Esophagus muscularis mucosa (tissue), 4 donors: ENCODE measurements at places on chromosomes 4 and X. TPM values are rescaled to one million over a fixed set of nuclear protein-coding genes. Genes with fewer than 3 reads are reported as not detected.

The PPEF2 gene
- not detected for total RNA-seq

The CCKAR gene
- total RNA-seq: 1.3 TPM

The METTL14 gene
- 43.6 TPM for total RNA-seq

The SMPX gene
- 42.8 TPM for total RNA-seq

The ZFX gene
- total RNA-seq: 61.8 TPM

The CPE gene
- 104 TPM for total RNA-seq

The SOWAHD gene
- total RNA-seq: not detected

The DHRSX gene
- 20.9 TPM for total RNA-seq

The ABCE1 gene
- 44.4 TPM for total RNA-seq

The NWD2 gene
- total RNA-seq: 0.50 TPM

The MTTP gene
- total RNA-seq: 0.57 TPM

DNA sequence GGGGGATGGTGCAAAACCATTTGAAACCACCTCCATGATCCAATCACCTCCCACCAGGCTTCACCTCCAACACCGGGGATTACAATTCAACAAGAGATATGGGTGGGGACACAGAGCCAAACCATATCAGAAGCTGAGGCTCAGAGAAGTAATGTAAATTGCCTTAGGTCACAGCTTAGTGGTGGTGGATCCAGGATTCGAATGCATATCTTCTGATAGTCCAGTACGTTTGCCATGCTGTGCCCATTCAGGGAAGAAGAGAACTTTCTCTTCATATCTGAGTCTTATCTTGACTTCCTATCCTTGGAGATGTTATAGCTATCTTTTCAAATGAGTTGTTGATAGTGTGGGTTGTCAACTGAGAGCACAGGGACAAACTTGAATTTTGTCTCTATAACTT is 325.5 kb downstream of the ZIC3 start:
- DNase-seq: no peak

GRCh38 chr4:177441061-177441802 is 1.0 kb downstream of the AGA start:
- DNase-seq: no peak

DNA sequence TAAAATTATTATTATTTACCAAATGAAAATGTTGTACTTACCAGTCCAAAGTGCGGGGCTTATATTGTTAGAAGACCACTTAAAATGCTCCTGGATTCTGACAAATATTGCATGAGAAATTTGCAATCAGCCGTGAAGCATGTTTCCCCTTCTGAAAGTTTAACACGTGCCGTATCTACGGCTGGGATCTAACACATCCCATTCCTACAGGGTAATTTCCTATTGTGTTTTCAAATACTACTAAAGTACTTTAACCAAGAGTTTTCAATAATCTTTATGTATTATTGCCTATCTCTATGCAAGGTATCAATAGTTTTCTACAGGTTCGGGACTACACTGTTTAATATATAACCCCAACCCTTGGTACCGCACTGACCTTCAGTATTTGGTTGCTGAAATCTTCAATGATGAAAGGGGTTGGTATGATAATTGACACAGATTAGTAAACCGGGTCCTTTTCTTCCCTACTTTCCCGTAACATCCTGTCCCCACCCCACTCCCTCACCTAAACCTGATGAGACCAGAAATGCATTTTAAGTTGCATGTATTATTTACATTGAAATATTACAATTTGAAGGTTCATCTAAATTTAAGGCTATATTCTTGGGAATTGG is 795 bp upstream of the BRWD3 start:
- no peak for DNase-seq

DNA sequence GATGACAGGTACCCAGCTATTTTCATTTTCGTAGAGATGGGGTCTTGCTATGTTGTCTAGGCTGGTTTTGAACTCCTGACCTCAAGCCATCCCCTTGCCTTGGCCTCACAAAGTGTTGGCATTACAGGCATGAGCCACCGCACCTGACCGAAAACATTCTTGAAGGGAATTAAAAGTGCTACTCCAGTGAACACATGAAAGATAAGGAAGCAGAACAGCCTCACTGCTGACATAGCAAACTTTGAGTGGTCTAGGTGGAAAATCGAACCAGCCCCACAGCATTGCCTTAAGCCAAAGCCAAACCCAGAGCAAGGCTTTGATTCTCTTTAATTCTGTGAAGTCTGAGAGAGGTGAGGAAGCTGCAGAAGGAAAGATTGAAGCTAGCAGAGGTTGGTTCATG is 65.1 kb downstream of the KDM6A start:
- no peak for DNase-seq

- no peak for DNase-seq
These were observed 470.5 kb upstream of the MAGEB18 start for GRCh38 chrX:25667681-25668080.

GRCh38 chr4:86845593-86845992 is 3.6 kb downstream of the SLC10A6 start:
- no peak for DNase-seq

DNA sequence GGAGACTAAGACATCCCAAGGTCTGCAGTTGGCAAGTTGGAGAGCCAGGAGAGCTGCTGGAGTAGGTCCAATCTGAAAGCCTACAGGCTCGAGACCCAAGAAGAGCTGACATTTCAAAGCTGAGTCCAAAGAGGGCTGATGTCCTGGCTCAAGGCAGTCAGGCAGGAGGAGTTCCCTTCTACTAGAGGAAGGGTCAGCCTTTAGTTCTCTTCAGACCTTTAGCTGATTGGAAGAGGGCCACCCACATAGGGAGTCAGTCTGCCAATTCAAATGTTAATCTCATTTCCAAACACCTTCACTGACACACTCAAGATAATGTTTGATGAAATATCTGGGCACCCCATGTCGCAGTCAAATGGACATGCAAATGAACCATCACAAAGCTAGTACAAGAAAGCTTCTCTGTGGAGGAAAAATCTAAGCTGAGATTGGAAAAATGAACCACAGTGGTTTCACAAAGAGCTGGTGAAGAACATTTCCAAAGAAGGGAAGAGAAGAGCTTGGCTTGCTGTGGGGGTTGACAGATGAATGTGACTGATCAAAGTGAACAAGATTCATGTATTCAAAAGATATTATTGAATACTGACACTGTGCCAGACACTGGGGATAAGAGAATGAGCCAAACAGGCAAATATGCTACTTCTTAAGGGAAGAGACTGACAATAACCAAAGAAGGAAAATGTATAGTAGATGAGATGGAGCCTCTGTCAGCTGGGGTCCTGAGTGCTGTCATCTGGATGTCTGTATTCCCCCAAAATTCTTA is 61.2 kb downstream of the STK32B start:
- no peak for DNase-seq

DNA sequence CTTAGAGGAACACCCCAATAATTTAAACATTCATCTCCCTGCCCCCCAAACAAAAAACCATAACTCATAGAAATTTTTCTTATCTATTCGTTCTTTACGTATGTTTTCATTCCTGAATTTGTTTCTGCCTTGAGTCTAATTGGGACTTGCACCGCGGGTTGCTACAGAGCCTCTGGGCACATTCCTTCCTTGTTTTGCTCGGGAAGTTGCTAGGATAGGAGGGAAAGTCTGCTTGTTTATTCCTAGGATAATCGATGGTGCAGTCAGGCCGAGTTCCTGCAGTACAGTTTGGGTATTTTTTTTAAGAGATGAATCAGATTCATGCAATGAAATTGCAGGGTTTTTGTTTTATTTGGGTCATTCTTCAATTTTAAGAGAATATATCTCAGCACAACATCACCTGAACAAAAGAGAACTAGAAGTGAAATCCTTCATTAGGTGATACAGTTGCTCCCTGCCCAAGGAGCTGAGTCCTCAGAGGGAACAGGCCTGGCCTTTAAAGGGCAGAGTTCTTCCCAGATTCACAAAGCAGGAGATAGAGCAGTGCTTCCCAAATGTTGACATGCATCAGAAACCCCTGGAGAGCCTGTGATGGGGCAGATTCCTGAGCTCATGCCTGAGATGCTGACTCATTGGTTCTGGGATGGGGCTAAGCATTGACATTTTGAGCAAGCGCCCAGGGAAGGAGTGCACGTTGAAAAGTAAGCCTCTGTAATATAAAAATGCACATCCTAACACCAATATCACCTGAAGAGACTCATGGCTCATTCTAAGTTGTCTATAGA is 114.9 kb upstream of the FAM9B start:
- DNase-seq: no peak

- no peak for DNase-seq
These were observed 1.2 kb downstream of the DRP2 start for GRCh38 chrX:101220662-101221260.

GRCh38 chr4:27128443-27128842 is 267.8 kb downstream of the STIM2 start:
- peak; percentile 62 for DNase-seq

DNA sequence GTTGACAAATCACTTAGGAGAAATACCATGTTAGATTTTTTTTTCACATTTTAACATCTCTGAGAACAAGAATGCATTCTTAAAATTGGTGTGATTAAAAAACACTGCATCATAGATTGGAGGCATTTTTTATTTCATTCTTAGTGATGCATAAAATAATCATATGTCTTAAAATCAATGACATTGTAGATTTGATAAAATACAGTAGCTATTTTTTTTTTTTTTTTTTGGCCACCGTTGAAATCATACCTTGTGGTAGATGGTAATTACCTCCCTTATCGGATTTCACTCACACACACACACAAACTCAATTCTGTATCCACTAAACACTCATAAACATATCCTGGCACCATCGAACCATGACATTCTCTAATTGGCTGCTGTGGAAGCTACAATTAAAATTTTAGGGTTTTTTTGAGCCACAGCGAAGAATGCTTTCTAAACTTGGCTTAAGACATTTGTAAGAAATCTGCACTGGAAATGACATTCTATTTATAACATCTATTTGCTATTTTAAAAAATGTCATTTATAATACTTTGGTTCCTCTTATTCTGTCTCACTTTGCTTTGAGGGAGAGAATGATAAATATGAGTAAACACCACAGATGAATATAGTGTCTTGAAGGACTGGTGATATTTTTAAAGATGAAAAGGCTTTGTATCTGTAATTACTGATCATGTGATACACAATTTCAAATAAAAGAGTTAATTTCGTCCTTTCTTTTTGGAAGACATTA is 60.1 kb downstream of the CCSER1 start:
- no peak for DNase-seq

- no peak for DNase-seq
These were observed 169.7 kb downstream of the CBR4 start for GRCh38 chr4:168840392-168840763.

- DNase-seq: no peak
These were observed 2.9 kb downstream of the MSL3 start for GRCh38 chrX:11760958-11761357.

DNA sequence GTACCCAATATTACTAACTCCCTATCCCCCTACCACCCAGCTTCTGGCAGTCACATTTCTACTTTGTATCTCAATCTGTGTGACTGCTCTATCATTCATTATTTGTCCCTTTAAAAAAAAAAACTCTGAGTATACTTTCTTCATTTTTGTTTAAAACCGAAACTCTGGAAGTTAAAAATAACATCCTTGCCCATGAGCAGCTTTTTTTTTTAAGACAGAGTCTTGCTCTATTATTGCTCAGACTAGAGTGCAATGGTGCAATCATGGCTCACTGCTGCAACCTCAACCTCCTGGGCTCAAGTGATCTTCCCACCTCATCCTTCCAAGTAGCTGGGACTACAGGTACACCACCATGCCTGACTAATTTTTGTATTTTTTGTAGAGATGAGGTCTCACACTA is 15.8 kb downstream of the UBE2K start:
- DNase-seq: no peak

- DNase-seq: peak; percentile 50
These were observed 196.5 kb downstream of the STK32B start for GRCh38 chr4:5247735-5248134.

DNA sequence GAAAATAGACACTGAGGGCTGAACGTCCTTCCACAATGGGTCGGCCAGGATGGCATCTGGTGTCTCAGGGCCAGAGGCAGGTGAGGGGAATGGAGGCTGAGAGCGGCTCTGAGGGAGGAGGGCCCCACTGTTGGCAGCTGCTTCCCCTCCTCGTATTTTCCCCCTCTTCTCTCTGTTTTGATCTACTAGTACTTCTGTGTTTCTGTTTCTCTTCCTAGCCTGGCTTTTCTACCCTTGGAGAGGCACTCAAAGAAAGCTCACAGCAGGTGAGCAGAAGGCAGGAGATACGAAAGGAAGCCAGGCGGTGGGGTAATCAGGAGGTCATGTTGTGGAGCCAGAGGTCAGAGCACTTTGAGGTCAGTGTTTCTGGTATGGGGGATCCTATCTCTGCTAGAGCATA is 151.8 kb upstream of the GATB start:
- peak; percentile 75 for DNase-seq

DNA sequence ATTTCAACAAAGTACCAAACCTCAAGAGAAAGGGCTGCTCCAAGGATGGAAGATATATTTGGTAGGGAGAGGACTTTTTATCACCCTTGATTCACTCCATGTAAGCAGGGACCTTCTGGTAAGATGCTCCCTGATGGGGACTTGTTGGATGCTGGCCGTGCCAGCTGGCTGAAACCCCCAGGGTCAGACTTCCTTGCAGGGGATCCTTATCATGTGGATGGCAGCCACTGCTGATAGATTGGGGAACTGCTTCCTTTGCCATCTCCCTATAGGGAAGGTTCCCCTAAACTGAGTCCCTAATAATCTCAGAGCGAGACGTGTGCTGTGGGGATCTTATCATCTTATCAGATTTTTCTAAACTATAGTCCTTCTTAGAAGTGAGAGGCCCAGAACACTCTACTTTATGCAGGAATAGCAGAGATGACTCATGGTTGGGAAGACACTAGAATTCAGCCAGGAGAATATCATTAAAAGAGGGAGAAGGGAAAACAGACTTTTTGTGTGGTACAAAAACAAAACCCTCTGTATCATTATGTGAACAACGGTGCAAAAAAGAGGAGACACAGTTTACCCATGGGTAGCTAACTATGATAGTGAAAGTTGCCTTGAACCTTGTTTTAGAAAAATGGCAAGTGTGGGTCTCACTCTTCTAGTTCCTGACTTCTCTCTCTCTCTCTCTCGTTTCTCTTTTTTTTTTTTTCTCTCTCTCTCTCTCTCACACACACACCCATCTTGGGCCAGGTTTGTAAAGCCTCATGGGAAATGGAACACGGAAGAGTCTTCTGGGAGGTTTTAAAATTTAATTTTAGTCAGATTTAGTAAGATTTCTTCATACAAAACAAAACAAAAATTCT is 16.1 kb downstream of the RHOH start:
- DNase-seq: no peak

- no peak for DNase-seq
These were observed 47.6 kb downstream of the FBXW7 start for GRCh38 chr4:152488246-152488645.

DNA sequence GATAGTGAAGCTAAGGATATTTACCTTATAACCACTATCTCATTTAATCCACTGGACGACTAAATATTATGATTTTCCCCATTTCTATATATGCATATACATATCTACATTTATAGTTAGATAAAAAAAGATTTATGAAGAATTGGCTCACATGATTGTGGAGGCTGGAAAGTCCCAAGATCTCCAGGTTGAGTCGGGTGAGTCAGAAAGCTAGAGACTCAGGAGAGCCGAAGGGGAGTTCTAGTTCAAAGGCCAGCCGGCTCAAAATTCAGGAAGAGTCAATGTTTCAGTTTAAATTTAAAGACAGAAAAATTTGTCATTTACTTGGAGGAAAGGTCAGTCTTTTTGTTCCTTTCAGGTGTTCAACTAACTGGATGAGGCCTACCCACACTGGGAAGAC is 158.2 kb upstream of the CPEB2 start:
- no peak for DNase-seq
